ENCODE measurements at places on chromosomes 2 and 18. TPM values are rescaled to one million over a fixed set of nuclear protein-coding genes. Genes with fewer than 3 reads are reported as not detected.

DNA sequence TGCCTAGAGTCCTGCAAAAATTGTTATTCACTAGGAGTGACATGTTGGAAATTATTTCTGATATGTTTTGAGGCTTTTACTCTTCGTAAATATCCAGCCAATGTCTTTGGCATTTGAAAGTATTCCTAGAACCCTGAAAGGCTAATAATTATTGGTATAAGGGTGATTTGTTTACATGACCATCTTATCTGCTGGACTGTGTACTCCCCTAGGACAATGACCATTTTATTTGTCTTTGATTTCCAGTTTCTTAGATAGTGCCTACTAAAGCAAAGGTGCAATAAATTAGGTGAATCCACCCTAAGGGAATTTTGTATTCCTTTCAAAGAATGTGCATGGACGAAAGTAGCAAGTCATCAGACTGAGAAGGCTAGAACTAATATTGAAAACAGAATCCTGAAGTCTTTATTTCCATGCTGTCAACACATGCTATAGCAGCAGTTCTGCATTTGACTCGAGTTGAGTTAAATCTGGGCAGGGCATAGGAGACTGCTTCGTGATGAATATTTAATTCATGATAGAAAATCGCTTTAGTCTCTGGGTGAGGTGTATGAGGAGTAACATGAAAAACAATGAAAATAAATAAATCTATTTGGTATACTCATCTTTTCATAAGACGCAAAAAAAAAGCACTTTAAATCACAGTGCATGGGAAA lies 235.7 kb downstream of the GPD2 start:
- DNase-seq, result no peak

- no peak for DNase-seq
These were observed 423.4 kb downstream of the RND3 start for GRCh38 chr2:150063931-150064548.

- DNase-seq, result no peak
These were observed 25.6 kb downstream of the DNPEP start for GRCh38 chr2:219362072-219362471.

- no peak for DNase-seq
These were observed 3.7 kb downstream of the ZFP36L2 start for GRCh38 chr2:43222475-43223309.

- DNase-seq, result peak; percentile 50
These were observed 3.6 kb upstream of the RAB11FIP5 start for GRCh38 chr2:73116182-73116960.

GRCh38 chr2:26184121-26184520 lies 11.2 kb downstream of the GAREM2 start:
- no peak for DNase-seq

DNA sequence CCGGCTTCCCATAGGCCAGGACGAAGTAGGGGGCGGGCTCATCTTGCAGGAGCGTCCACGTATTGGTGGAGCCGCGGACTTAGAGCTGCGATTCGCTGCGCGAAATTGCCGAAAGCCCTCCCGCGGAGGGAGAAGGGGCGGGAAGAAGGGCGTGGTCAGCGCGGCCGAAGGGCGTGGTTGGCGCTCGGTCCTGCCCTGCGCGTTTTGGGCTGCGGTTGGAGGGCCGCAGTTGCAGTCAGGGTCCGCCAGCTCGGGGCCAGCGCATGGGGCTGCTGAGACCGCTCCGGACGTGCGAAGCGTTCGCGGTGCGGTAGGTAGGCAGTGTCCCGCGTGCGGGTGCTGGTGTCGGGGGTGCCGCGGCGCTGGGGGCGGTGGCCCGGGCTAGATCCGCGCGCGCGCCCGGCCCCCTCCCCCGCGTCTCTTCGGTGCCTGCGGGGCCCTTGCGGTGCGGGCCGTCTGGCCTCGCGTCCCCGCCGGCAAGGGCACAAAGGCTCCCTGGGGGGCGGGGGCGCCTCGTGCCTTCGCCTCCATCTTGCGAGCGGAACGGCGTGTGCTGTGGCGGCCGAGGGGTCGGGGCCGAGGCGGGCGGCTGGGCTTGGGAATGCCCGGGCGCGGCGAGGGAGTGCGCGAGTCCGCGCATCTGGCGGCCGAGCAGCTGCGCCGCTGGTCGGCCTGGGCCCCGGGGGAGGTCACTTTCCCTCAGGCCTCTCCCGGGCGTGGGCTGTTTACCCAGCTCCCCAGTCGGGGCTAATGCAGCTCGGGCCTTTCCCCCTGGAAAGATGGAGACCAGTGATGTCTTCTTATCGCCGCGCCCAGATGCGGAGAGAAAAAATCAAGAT lies at the start of gene CEP68:
TSS of gene CEP68 (plus strand) at position 202 of the 839 bp plus-strand sequence. CDS start 13,029 bp downstream, outside the sequence.
- peak; percentile 98 for DNase-seq

DNA sequence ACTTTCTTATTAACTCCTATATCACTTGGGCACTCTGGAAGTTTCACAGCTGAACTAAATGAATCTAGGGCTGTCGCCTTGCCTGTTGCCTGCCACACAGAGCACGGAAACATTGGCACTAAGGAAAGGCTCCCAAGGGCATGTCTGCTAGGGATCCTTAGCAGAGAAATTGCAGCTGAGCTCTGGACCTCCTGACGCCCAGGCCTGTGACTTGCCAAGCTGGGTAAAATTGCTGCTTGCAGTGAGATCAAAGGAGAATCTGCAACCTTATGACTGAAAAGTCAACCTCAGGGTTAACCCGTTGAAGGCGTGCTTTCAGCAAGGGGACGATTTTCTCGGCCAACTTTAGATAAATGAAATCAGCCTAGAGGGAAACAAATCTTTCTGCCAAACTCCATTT lies 189.8 kb downstream of the NCK2 start:
- DNase-seq, result no peak

- DNase-seq, result no peak
These were observed 18.1 kb downstream of the PPP4R1 start for GRCh38 chr18:9596226-9596625.

DNA sequence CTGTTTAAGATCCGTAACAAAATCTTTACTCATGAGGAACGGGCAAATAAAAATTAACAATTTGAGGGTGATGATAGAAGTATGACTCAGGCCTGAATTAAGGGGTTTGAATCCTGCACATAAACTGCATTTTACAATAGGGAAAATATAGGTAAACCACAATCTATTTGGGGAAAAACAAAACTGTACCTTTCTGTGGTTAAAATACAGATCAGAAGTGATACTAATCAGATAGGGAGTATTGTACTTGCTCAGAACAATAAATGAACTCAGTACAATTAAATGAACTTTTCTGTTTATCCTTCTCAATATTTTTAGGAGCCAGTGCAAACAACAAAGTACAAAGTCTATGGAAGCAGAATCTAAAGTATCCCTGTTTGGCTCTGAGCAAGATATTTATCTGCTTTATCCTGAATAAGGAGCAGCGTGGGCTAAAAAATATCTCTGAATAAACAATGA lies 287.3 kb downstream of the ZNF385B start:
- no peak for DNase-seq

DNA sequence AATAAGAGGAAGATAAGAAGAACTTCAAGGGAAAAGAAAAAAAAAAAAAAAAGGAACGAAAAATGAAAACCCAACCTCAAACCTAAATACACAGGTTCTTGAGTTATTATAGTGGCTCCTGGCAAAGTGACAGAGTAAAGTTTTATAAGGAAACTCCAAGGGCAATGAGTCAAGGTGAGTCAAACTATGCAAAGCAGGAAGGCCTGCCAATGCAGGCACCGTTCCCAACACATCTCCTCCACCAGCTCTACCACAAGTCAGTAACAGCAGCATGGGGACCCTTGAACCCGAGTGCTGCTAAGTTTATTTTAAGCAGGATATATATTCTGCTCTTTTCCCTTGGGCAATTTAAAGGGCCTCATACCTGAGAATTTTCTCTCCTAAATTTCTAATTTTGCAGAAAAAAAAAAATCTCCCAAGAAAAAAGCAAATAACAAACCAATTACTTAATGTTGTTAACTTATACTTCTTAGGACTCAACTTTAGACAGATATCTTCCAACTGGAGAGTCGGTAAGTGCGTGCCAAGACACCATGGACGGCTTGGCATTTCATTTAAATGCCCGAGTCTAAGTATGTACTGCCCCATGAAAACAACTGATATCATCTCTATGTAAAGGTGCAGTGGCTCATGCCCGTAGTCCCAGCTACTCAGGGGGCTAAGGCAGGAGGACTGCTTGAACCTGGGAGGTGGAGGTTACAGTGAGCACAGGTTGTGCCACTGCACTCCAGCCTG lies 75.7 kb upstream of the TFCP2L1 start:
- DNase-seq, result no peak

- no peak for DNase-seq
These were observed 18.0 kb upstream of the YWHAQ start for GRCh38 chr2:9648821-9649220.

GRCh38 chr18:48826806-48827205 lies 124.0 kb downstream of the SMAD7 start:
- DNase-seq, result peak; percentile 50

GRCh38 chr2:130372055-130372832 lies 16.4 kb downstream of the PTPN18 start:
- DNase-seq, result peak; percentile 94

DNA sequence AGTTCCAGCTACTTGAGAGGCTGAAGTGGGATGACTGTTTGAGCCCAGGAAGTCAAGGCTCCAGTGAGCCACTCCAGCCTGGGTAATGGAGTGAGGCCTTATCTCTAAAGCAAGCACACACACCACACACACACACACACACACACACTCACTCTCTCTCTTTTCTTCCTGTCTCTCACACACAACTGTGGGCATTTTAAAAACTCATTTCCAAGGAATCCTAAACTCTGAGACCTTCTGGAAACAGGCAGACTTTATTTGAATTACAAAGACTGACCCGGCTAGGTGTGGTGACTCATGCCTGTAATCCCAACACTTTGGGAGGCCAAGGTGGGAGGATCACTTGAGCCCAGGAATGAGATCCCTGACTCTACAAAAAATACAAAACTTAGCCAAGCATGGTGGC lies 21.3 kb downstream of the WDSUB1 start:
- DNase-seq, result no peak

DNA sequence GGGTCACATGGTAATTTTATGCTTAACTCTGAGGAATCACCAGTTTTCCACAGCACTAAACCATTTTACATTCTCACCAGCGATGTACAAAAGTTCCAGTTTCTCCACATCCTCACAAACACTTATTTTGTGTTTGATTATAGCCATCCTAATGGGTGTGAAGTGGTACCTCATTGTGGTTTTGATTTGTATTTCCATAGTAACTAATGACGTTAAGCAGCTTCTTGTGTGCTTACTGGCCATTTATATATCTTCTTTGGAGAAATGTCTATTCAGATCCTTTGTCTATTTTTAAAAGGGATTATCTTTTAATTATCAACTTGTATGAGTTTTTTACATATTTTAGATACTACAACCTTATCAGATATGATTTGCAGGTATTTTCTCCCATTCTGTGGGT lies 42.0 kb downstream of the CCDC150 start:
- DNase-seq, result no peak

- DNase-seq, result peak; percentile 77
These were observed 528 bp upstream of the PCGF1 start for GRCh38 chr2:74507926-74508520.

REG1B gene
- not detected for total RNA-seq

UGT1A3 gene
- 0.19 TPM for total RNA-seq

SERPINB10 gene
- not detected for total RNA-seq

CNRIP1 gene
- 0.36 TPM for total RNA-seq

IL36A gene
- total RNA-seq, result not detected

LRRTM4 gene
- total RNA-seq, result 5.4 TPM

AQP4 gene
- 1.6 TPM for total RNA-seq

TEKT4 gene
- total RNA-seq, result 0.34 TPM

THSD7B gene
- total RNA-seq, result 9.8 TPM

REL gene
- 11.3 TPM for total RNA-seq

PMAIP1 gene
- total RNA-seq, result 24.4 TPM

IL1RL1 gene
- not detected for total RNA-seq
